ENCODE measurements at places on chromosomes 4 and X. TPM values are rescaled to one million over a fixed set of nuclear protein-coding genes. Genes with fewer than 3 reads are reported as not detected.

DNA sequence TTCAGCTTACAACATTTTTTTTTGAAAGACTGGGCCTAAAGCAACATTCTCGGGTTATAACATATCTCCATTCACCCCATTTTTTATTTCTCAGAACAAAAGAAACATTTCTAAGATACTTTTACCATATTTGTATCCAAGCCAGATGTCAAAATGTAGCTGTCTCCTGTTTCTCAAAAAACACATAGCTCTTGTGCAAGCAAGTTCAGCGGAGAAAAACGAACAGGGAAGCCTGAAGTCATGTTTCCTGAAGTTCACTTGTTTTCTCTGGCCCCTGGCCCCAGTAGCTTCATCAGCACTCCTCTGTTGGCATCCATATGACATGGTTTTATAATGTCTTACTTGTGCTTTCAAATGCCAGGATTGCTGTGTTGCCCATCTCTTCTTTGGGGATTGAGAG is 218.2 kb downstream of the BANK1 start:
- DNase-seq, result no peak

DNA sequence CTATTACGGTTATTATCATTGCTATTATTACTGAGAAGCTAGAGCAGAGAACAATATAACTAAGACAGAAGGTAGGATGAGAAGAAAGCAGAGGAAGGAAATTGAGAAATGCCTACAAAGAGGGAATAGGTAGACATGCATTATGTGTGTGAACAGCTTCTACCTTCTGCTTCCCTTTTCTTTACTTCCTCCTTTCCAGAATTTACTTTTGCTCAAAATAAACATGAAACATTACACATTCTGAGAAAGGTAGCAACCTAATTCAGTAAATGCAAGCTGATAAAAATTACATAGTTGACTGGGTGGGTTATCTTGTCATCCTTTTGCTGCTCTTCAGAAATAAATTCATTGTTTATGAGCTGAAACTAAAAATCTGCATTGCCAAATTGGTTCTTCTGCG is 54.6 kb downstream of the AMOT start:
- no peak for DNase-seq

- no peak for DNase-seq
Measured at GRCh38 chr4:173167758-173168395, 734 bp upstream of the GALNT7 start.

GRCh38 chr4:121462660-121463261 is 81.9 kb upstream of the QRFPR start:
- DNase-seq, result peak; percentile 65

RGN gene
- total RNA-seq, result not detected

- DNase-seq, result no peak
Measured at GRCh38 chr4:102137217-102137616, 208.1 kb downstream of the SLC39A8 start.

DNA sequence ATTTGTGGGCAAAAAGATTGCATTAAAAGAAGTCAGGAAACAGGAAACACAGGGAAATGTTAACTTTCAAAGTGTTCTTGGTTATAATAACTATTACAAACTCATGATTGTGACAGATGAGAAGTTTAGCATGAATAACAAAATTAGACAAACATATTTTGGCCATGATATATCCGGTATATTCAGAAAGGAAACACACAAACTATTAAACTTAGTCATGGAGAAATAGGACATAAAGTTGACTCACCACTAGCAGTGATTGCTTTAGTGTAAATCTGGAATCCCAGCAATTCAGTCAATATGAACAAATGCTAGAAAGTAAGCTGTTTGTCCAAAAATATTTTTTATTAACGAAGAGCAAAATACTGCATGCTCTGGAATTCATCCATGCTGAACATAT is 1299.9 kb downstream of the C4orf33 start:
- DNase-seq, result peak; percentile 13

DNA sequence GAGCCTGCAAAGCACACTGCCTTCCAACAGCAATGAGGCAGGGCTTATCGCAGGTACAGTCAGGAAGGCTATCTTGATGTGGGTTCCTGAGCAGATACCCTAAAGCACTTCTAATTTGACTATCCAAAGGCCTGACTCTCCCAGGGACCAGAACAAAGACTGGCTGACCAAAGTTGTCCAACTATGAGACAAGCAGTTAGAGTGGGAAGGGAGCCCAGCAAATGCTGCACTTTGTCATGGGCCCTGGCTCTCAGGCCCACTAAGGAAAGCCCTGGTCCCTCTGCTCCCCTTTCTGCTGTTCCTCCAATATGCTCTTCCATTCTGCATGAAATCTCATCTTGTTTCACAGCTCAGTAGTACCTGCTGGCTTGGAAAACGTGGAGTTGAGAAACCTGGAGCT is 391.0 kb downstream of the RAB28 start:
- DNase-seq, result no peak

NLGN3 gene
- 0.24 TPM for total RNA-seq

- no peak for DNase-seq
Measured at GRCh38 chrX:103818842-103819619, 13.0 kb downstream of the RAB9B start.

CCKAR gene
- not detected for total RNA-seq

- peak; percentile 19 for DNase-seq
Measured at GRCh38 chr4:528835-529234, 29.8 kb downstream of the PIGG start.

DNA sequence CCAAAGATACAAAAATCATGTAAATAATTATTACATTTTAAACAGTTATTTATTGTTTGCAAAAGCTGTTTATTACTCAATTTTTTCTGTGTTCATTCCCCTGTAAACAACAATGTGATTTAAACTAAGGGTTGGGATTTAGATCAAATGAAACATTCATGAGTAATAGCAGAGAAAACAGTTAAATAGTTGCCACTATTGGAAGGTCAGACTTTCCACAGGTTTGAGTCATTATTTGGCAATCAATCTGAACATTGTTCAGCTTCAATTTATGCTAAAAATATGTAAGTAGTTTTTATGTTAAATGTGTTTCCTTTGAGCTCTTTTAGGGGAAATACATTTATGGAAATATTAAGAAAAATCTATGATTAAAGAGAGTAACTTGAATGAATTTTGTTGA is 144.9 kb downstream of the STIM2 start:
- no peak for DNase-seq
